ENCODE measurements at places on chromosomes 3 and 15.

GRCh38 chr3:195872097-195872496 lies 36.3 kb downstream of the TNK2 start:
- DNase-seq, result peak; percentile 45

- DNase-seq, result no peak
Measured at GRCh38 chr3:36891701-36892160, 53.1 kb downstream of the TRANK1 start.

DNA sequence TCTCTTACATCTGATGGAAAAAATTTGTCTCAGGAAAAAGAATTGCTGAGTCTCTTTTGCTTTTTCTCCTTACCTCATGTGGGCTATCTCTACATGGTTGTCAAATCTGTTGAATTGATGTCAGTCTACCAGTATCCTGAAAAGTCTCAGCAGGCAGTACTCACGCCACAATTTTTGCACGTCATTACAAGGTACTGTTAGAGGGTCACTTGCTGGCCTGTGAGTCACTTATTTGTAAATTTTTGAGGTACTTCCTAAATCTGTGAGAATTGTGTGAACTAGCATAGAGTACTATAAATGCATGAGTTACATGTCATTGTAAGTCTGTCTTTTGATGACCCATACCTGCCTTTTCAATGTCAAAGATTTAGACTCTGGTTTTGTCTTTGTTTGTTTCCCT lies 15.9 kb downstream of the HPS3 start:
- no peak for DNase-seq

- DNase-seq, result no peak
Measured at GRCh38 chr3:95707268-95707667, 1107.1 kb upstream of the EPHA6 start.

DNA sequence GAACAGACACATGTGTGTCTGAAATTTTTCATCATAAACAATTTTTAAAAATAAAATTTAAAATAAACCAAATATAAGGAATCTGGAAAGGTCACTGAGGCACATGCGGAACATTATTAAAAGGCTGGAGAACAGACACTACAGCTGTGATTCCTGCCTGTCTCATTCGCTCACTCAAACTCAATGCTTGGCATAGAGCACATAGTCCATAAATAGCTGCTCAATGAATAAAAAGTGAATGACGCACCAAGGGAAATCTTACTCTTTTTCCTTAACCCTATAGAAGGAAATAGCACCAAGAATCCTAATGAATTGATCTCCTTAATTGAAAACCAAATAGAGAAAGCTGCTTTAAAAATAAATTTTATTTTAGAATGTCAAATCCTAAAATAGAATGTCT lies 98.4 kb downstream of the FSIP1 start:
- DNase-seq, result no peak

- no peak for DNase-seq
Measured at GRCh38 chr3:149438981-149439380, 35.5 kb upstream of the TM4SF4 start.
